ENCODE measurements at places on chromosomes 4 and X. TPM values are rescaled to one million over a fixed set of nuclear protein-coding genes. Genes with fewer than 3 reads are reported as not detected.

Gene SLC35A2
- total RNA-seq: 15.1 TPM

Gene ZDHHC15
- total RNA-seq: under 0.01 TPM

Gene TRAPPC11
- 54.3 TPM for total RNA-seq

Gene MAGEA10
- total RNA-seq: not detected

Gene CTAG2
- total RNA-seq: not detected

Gene DGAT2L6
- not detected for total RNA-seq

Gene GIMD1
- total RNA-seq: not detected

Gene PNMA5
- not detected for total RNA-seq

Gene TRMT2B
- total RNA-seq: 12.0 TPM

Gene PCDH10
- not detected for total RNA-seq

Gene USP17L25
- total RNA-seq: not detected

Gene DMP1
- total RNA-seq: not detected

Gene INTS6L
- total RNA-seq: 3.7 TPM

Gene LUZP4
- total RNA-seq: not detected

Gene GALNTL6
- total RNA-seq: 0.34 TPM

Gene FAM184B
- total RNA-seq: 2.5 TPM

Gene PPP2R2C
- total RNA-seq: not detected

Gene NPY1R
- not detected for total RNA-seq

Gene TNIP3
- 0.69 TPM for total RNA-seq

Measured in melanocyte of skin (primary cell).